ENCODE measurements at places on chromosomes 16 and 17.
A peak's percentile ranks its signal among the peaks of the same experiment; 100 is the strongest.

DNA sequence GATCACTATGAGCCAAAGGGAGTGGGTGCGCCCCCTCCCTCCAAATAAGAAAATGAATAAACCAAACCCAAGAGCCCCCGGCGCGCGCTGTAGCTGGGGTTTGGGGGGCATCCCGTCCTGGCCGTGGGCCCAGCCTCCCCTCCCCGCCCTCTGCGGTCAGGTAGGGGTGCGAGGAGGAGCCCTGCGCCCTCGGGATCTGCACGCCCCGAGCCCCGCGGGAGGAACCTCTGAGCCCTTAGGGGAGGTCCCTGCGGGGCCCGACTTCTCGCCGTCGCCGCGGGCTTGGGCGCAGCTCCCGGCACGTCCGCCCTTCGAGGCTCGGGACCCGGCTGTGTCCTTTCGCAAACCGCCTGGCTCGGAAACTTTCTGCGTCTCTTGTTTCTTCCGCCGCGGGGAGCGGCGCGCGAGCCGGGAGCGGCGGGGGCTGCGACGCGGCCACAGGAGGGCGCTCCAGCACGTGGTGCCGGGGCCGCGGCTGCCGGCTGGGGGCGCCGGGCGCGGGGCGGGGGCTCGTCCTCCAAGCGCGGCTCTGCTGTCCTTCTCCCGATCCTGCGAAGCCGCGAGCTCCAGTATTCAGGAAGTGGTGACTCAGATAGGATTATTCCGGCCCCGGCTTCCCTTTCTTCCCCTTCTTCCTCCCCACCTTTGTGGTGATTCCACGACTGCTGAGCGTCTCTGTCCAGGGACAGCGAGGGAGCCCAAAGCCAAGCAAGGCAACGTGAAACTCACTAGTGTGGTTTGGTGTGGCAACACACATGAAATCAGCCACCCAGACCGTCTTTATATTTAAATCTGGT, 1.6 kb downstream of the PITPNC1 start:
- peak; percentile 89 for DNase-seq

- no peak for DNase-seq
These were observed 190.8 kb upstream of the NLRP1 start for GRCh38 chr17:5775098-5775497.

GRCh38 chr16:54628796-54629625, 301.7 kb upstream of the IRX5 start:
- DNase-seq: no peak

GRCh38 chr17:50114849-50115357, 15.1 kb downstream of the SAMD14 start:
- DNase-seq: peak; percentile 65

DNA sequence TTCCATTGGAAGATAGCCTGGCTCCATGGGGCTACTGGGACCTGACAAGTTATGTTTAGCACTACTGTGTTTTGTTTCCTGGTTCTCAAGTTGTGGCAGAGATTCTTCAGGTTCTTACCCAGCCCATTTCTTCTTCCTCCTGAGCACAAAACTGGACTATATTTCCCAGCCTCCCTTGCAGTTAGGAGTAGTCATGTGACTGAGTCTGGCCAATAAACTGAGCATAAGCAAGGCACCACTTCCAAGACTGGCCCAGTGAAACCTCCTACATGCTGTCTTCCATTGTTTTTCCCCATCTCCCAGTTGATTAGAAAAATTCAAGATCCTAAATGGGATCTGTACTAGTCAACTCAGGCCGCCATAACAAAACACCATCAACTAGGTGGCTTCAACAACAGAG, 28.2 kb upstream of the RBBP6 start:
- no peak for DNase-seq

GRCh38 chr17:18226284-18226945, 980 bp downstream of the LLGL1 start:
- no peak for DNase-seq

DNA sequence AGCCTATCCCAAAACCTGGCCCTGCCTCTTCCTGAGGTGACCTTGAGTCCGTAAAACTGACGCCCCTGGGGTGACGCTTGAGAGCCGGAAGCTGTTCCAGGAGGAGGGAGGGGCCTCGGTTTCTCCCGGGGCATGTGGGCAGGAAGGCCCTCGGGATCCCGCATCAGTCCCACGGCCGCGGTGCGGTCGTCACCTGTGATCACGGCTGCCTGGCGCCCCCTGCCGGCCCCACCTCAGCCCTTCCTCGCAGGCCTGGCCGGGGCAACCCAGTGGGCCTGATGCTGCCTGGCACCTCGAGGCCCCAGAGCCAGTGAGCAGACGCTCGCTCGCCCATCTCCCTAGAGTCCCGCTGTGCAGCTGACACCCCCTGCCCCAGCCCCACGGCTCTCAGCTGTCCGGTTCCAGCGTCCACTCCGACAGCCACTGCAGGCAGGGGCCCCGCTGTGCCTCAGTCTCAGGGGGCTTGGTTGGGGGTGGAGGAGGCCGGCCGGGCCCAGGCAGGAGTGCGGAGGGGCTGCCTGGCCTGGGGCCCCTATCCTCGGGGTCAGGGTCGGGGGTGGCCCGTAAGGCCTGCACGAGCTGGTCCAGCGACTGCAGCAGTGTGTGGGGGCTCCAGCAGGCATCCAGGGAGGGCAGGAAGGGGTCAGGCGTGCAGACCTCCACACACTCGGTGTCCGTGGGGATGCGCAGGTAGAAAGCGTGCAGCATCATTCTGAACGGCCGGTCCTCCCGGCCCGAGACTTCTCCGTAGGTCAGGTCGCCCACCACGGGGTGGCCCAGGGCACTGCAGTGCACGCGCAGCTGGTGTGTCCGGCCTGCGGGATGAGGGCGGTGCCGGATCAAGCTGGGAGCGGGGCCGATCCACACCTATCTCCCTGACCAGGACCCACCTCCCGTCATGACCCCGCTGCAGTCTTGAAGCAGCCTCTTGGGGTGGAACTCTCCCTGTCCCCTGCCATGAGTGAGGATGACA, 2.3 kb downstream of the RPUSD1 start:
- DNase-seq: peak; percentile 90

GRCh38 chr17:35708951-35709350, 22.5 kb upstream of the RASL10B start:
- no peak for DNase-seq

DNA sequence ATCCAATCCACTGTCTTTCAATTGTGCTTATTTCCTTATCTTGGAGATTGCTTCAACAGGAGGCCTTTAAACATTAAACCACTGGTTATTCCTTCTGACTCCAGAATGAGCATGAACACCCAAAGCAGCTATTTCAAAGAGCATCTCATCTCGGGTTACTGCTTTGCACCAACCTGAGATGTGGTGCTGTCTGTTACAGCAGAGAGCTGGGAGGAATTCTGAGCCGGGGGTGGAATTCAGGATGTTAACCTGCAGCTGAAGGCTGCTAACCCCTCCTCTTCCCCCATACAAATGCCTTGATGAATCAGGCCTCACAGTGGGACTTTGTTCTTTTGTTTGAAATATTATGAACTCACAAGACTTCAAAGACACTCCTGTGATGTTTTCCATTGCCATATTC, 113.1 kb downstream of the SHISA9 start:
- no peak for DNase-seq
